ENCODE measurements at places on chromosomes 2 and 18.

DNA sequence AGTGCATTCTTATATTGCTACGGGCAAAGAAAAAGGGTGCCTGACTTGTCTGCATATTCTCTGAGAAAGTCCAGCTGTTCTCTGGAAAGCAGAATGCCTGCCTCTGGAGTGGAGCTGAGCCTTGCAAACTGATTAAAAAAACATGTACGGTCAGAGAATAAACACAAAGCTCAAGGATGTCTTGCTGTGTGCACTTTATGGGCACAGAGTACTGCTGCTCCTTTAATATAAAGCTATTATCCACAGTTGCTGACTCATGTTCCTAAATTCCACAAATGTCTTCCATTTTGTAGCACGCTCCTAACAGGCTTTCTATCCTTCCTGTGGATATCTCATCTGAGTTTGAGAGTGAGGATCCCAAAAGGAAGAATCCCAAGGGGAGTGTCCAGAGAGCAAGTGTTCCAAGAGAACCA, 229.0 kb downstream of the MREG start:
- DNase-seq = peak; percentile 91

DNA sequence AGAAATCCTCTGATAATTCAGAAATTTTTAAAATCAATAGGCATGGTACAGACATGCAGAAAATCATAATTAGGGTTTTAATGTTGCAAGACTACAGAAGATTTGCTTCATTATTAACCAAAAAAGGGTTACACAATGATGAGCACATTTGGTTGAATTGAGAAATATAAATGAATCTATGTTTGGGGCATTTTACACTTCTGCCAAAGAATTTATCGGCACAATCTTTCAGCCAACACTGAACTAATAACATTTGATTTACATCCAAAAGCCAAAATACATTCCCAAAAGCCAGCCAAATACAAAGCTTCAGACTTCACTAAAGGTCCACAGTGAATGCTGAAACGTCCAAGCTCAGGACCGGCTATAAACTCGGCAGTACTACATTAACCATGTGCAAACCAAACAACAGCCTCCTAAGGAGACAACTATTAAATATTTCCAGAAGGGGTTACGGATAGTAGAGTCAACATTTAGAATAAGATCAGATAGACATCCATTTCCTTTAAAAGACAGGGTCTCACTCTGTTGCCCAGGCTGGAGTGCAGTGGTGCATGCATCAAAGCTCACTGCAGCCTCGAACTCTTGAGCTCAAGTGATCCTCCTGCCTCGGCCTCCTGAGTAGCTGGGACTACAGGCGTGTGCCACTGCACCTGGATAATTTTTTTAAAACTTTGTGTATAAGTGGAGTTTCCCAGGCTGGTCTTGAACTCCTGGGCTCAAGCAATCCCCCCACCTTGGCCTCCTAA, 29.4 kb downstream of the SPRED2 start:
- DNase-seq = peak; percentile 64

GRCh38 chr2:99776906-99777646, 287.3 kb upstream of the REV1 start:
- no peak for DNase-seq

GRCh38 chr2:71643674-71644357, 190.5 kb downstream of the DYSF start:
- no peak for DNase-seq

GRCh38 chr2:172484706-172485105, 57.3 kb downstream of the ITGA6 start:
- DNase-seq = no peak

DNA sequence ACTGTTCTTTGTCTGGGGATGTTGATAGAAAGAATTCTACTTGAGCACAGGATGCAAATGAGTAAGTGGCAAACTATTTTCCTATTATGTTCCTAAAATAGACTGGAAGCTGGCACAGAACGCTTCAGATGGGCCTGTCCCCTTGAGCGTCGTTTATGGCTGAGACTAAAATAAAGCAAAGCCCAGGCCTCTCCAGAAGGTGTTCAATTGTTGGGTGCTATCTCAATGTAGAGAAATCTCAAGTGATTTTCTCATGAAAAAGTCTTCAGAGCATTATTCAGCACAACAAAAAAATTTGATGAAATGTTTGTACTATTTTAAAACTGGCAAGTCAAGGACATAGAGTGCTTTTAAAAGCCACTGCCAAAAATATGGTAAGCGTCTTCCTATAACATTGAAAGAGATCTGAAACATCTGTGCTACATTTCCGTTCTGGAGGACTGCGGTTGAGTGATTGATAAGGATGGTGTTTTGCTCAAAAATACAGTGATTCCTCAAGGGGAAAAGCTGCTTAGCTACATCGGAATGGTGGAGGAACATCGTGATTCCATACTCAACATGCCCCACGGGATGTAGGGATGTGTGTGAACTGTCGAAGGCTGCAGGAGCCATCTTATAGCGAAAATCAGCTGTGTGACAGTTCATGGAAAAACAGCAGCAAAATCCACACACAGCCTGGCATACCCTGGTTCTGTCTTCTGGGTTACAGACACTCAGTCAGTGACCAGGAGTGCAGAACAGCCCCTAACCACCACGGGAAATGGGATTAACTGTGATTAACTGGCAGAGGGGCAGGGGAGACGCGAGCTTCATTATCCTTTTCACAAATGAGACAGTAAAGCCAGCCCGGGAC, 10.4 kb upstream of the LRRFIP1 start:
- DNase-seq = peak; percentile 91

GRCh38 chr2:160651416-160652200, 158.0 kb upstream of the RBMS1 start:
- peak; percentile 7 for DNase-seq

GRCh38 chr2:32231959-32232358, 32.7 kb downstream of the NLRC4 start:
- DNase-seq = no peak

Measured in fibroblast of skin of left quadriceps (primary cell).